ENCODE measurements at places on chromosomes 2 and 18.

DNA sequence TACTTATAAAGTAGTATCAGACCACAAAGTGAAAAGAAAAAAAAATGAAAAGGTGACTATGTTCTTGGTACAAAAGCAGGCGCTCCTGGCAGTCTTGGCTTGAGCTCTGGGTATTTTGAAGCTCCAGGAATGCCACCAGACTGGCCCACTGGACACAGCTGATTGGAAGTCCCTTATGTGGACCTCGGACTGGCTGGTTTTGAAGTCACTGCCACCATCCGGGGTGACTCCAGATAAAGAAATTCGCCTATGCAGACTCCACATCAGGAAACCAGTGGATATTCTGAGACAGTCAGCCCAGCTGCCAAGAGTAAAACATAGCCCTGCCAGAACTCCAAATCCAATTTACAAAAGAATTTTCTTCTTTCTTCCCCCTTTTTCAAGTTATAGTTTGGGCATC lies 28.0 kb downstream of the ACKR3 start:
- no peak for DNase-seq

GRCh38 chr2:40090044-40090443 lies 311.0 kb upstream of the THUMPD2 start:
- DNase-seq: no peak

- DNase-seq: no peak
Observed at GRCh38 chr2:160592993-160593392, 99.4 kb upstream of the RBMS1 start.

- DNase-seq: no peak
Observed at GRCh38 chr2:80291656-80292055, 12.9 kb downstream of the LRRTM1 start.

- peak; percentile 45 for DNase-seq
Observed at GRCh38 chr18:376311-376710, 108.5 kb upstream of the THOC1 start.

GRCh38 chr18:3451989-3452749 lies 2.2 kb downstream of the TGIF1 start:
- DNase-seq: peak; percentile 35

- DNase-seq: no peak
Observed at GRCh38 chr2:82089518-82089917, 1785.0 kb upstream of the LRRTM1 start.

GRCh38 chr18:2331491-2331890 lies 239.8 kb downstream of the METTL4 start:
- DNase-seq: no peak

GRCh38 chr2:133090358-133090757 lies 420.4 kb upstream of the LYPD1 start:
- no peak for DNase-seq

- no peak for DNase-seq
Observed at GRCh38 chr2:41930807-41931566, 116.8 kb upstream of the PKDCC start.

DNA sequence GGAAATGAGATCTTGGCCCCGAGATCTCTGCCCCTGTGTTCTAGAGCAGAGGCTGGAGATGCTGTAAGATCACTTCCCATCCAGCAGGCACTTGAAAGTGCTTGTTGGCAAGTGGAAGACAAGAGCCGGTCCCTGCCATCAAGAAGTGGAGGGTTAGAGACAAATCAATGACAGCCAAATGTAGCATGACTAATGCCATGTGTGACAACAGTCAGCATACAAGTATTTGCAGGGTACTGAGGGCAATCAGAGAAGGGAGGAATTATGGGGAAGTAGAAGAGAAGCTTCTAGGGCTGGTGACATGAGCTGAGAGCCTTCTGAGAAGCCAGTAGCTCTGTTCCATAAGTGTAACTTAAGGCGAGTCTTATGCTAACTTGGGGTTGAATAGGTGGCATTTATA lies 58.6 kb downstream of the TMEM17 start:
- DNase-seq: no peak

DNA sequence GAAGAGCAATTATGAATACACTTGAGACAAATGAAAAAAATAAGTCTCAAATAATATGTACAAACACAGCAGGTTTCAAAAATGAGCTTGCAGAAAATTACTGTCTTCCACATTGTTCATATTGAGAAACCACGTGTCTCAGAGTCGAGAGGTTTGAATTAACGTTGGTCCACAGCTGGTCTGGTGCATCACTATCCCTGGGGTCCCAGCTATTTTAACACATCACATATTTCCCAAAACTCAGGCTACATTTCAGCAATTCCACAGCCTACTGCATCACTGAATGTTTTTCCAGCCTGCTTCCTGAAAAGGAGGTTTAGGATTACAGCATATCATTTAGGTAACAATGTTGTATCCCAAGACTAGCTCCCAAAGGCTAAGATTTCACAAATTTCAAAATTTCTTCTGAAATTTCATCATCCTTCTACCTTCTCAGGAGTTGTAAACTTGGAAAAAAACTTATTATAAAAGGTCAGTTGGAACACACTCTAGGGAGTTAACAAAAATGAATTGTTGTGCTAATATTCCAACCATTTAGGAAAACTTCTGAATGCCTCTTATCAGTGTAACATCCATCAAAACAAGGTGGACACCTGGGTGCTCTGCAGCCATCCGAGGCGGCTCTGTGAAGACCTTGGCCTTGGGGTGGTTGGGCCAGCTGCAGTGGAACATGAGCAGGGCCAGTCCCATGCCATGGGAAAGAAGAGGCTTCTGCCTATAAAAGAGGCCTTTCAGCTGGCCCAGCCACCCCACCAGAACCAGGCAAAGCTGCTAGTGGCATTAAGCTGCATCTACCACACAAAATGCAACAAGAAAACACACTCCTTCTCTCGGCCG lies 198.1 kb upstream of the RBBP8 start:
- DNase-seq: no peak

- no peak for DNase-seq
Observed at GRCh38 chr2:121182520-121182919, 102.5 kb downstream of the TFCP2L1 start.

- no peak for DNase-seq
Observed at GRCh38 chr2:204650611-204651010, 105.3 kb downstream of the PARD3B start.

GRCh38 chr2:147549054-147549453 lies 295.8 kb upstream of the ACVR2A start:
- no peak for DNase-seq

- DNase-seq: no peak
Observed at GRCh38 chr2:135056790-135057189, 4.7 kb downstream of the RAB3GAP1 start.

- DNase-seq: no peak
Observed at GRCh38 chr2:75100801-75101151, 98.5 kb downstream of the TACR1 start.

DNA sequence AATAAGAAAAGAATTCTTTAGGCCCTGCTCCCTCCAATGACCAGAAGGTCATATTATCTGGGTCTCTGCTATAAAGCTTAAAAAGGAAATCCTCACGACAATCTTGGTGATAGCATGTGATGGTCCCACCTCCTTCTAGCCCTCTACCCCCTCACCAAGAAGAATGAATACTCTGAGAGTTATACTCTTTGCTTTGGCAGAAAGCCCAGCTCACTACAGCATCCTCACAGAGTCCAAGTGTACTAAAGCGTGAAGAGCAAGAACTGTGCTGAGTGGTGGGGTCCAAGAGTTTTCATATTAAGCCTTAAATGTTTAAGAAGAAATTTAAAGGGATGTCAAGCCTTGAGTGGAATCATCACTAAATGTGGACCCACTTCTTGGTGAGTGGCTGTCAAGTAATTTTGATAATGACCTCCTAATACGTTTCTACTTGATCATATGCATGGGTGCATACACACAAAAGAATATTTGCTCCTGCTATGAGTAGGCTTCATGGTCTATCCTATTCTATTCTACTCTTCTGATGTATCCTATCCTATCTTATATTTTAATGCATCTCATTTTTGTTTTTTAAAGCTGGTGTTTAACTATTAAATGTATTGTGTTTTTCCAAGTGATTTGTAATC lies 16.5 kb upstream of the SERPINB7 start:
- no peak for DNase-seq

- DNase-seq: no peak
Observed at GRCh38 chr18:47780011-47780725, 150.3 kb downstream of the SMAD2 start.

- no peak for DNase-seq
Observed at GRCh38 chr2:41579806-41580205, 468.0 kb upstream of the PKDCC start.

DNA sequence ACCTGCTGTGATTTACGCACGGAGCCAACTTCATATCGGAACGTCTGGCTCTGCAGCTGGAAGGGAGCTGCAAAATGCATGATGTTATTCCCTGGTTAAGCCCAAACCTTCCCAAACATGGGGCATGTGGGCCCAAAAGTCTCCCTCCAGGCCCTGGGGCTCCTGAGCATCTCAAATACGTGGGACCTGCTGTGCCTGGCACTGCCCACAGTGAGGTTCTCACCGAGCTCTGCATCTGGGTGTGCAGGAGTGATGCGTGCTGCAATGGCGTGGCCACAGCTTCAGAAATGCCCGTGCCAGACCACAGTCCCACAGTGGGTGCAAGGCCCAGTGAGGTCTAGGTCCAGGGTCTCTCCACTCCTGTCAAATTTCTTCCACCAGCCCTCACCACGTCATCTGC lies 503.3 kb downstream of the EIPR1 start:
- DNase-seq: no peak

GRCh38 chr2:232431705-232432590 lies 24.0 kb upstream of the ALPI start:
- DNase-seq: no peak

GRCh38 chr2:189337656-189338055 lies 103.6 kb upstream of the WDR75 start:
- no peak for DNase-seq

- DNase-seq: no peak
Observed at GRCh38 chr2:238304116-238304515, 15.7 kb upstream of the PER2 start.

- DNase-seq: no peak
Observed at GRCh38 chr2:143629340-143629739, 500.1 kb downstream of the ARHGAP15 start.

DNA sequence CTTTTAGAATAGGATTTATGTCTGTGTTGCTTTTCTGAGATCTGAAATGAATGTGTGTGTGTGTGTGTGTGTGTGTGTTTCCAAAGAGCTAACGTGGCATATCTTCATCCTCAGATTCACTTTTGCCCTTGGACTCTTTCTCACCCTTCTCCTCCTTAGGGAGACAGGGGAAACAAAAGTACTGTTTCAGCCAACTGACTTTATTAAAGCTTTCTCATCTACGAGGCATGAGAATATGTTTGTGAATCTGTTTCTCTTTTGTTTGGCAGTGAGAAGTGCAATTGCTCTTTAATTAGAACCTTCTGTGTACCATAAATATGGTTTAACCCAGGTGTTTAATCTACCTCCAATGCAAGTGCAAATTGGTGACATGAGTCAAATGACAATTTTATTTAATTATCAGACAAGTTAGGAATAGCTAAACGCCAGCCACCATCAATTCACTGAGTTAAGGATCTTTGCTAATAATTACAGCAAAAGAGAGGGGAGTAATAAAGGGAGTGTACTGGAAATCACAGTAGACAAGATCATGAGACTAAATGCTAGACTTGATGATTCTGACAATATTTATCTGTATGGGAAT lies 186.4 kb upstream of the COL3A1 start:
- no peak for DNase-seq

DNA sequence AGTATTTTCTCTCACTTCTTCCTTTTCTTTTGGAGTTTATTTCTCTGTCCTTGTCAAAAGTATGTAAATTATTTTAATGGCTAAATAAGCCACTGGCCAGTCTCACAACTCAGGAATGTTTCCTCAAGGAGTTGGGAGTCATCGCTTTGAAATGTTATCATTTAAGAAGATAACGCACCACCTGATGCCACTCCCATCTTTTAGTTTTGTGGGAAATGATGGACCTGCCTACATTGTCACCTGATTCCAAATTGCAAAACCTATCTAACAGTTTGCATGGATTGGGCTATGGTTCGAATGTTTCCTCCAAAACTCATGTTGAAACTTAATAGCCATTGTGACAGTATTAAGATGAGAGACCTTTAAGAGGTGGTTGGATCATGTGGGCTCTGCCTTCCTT lies 32.4 kb upstream of the PPM1B start:
- no peak for DNase-seq

DNA sequence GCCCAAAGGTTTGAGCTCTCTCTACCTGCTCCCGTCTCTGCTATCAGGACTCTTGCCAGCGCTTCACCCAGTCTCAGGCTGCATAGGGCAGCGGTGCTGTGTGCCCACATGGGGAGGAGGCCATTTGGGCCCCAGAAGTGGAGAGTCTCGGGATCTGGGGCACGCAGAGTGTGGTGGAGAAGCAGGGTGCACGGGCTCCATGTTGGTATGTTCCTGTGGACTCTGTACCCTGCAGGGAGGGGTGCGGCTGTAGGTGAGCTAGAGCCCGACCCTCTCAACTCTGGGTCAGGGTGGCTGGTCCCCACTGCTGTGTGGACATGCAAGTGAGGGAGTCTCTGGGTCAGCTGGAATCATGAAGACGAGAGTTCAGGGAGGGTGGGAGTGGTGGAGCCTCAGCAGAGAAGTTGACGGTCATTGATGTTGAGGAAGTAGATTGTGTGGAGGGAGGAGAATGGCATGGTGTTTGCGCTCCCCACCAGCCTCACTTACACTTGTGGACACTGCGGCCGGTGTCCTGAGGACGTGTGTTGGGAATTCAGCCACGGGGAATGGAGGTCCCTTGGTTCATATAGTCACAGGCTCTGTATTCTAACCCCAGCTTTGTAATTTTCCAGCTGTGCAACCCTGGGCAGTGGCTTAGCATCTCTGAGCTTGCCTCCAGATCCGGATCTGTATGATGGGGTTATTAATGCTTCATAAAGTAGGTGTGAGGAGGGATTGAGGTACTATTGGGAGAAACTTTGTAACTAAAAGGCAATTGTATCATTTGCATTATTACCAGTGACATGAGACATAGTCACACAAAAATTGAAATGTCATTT lies 840 bp upstream of the PSD4 start:
- DNase-seq: no peak

GRCh38 chr2:241988146-241988545 lies 118.6 kb downstream of the RTP5 start:
- DNase-seq: no peak

DNA sequence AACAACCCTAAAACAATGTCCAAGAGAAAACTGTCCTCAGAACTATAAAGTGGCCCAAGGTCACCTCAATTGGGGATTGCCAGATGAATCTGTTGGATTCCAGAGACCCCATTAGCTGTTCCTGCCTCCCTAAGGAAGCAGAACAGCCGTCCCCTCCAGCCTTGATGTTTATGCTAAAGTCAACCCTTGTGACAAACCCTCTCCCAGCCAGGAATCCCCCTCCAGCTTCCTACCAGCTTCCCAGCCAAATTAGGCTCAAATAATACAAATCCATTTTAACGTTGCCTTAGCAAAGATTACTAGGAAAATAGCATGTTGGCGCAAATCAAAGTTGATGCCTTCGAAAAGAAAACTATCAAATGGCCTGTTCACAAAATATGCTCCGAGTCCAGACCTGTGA lies 105.7 kb upstream of the DAPL1 start:
- DNase-seq: no peak

GRCh38 chr2:218310853-218311540 lies 18.7 kb upstream of the TMBIM1 start:
- no peak for DNase-seq

DNA sequence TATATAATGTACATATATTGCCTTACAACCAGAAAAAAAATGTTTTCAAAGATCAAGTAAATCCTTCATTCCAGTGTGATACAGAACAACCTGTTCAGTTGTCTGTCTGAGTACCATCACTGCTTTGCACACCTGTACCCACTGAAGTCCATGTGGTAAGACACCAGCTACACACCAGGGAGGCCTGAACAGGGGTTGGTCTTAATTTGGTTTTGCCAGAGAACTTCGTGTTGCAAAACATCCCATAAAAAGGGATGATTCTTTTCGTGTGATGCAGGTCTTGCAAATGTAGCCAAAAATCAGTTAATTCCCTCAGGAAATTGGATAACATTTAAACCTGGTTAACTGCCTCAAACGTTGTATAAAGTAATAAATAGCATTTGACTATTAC lies 73.7 kb upstream of the SLC1A4 start:
- DNase-seq: no peak
